AG04449 (cell line): ENCODE measurements at places on chromosomes 2 and 18.
A peak's percentile ranks its signal among the peaks of the same experiment; 100 is the strongest.

GRCh38 chr18:31252522-31252921 is 65.4 kb upstream of the DSG1 start:
- no peak for DNase-seq

GRCh38 chr2:28895189-28895893 is 874 bp downstream of the WDR43 start:
- DNase-seq = no peak

- DNase-seq = no peak
These were observed 16.6 kb upstream of the HK2 start for GRCh38 chr2:74817304-74817675.

DNA sequence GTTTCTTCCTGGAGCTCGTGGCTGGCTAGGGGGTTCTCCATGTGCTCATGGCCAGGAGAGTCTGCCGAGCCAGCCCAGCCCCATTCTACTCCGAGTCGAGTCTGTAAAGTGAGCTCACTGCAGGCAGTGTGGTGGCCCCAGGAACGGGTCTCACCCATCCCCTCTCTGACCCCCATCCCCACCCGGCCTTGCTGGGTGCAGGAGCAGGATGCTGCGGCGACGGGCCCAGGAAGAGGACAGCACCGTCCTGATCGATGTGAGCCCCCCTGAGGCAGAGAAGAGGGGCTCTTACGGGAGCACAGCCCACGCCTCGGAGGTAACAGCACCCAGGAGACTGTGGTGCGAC is 1.4 kb downstream of the ANO7 start:
- no peak for DNase-seq

GRCh38 chr18:449374-449773 is 51.1 kb downstream of the COLEC12 start:
- no peak for DNase-seq

DNA sequence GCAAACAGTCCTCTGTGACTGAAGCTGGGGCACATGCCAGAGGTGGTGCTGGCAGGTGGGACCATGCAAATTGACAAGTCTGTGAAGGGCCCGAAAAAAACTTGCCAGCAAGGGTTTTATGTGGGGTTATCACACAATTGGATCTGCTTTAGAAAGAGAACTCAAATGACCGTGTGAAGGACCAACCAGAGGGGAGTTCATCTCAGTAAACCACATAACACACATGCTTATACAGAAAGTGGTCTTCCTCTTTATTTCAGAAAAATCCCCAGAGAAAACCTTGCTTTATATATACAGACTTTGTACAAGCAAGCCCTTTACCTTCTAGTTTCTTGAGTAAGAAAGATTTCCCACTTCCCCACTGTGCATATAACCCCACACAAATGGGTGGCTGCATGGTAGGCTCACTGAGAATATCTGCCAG is 46.7 kb downstream of the KIDINS220 start:
- no peak for DNase-seq

GRCh38 chr2:174553811-174554493 is 43.7 kb downstream of the WIPF1 start:
- DNase-seq = no peak

DNA sequence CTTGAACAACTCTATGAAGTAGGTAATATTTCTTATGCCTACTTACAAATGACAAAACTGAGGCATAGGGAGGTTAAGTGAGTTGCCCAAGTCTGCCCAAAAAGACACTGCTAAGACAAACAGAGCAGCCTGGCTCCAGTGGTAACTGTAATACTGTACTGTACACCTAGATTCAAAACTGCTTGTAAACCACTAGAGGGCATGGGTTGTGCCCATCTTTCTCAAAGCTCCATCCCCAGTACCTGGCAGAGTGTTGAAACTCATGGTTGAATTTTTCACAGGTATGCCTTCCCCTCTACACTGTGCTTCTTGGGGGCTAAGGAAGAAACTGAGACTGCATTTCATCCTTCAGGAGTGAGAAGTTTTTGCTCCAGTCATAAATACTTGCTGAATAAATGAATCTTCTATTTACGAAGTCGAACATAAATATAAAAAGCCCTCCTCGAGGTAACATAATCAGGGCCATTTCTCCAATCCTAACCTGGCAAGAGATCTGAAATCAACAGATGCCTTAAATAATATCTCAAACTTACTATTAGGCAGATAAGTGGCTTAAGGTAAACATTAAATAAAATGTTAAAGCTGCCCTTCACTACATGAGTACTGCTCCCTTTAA is 2.0 kb downstream of the PPP4R1 start:
- DNase-seq = no peak

- DNase-seq = peak; percentile 98
These were observed 22.6 kb downstream of the FER1L5 start for GRCh38 chr2:96665083-96665569.

DNA sequence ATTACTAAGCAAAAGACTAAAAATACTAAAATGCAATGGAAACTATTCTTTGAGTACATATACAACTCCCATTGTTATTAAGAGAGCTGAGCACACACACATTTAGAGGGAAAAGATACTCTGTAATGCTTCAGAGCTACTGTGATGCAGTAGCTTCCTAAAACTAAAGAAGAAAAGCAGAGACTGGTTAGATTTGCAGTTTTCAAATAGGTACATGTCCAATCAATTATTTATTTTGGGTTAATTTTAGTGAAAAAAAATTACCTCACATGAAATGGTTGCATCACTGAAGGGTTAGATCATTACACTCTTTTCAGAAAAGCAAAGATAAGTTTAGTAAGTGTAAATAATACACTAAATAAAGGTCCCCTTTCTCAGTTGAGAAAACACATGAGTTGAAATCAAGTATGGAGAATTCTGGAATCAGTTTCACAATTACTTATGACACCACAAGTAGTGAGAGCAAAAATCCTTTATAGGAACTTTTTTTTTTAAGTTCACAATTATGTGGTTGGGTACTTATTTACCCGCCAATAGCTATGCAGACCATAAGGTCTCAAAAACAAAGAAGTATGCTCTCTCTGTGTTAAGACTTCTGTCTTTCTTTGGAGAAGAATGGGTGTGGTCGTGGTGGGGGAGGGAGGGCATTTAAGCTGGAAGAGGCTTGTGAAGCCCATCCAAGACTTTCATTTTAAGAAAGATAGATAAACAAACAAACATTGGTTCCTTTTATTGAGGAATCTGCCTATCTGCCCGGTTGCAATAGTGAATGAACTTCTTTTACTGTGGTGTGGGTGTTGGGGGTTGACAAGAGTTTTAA is 25.3 kb upstream of the SERTAD2 start:
- no peak for DNase-seq

- DNase-seq = no peak
These were observed 30.2 kb downstream of the UGP2 start for GRCh38 chr2:63871864-63872263.

- DNase-seq = peak; percentile 42
These were observed 88.9 kb downstream of the SOWAHC start for GRCh38 chr2:109703077-109703476.

- no peak for DNase-seq
These were observed 62.1 kb upstream of the ACKR3 start for GRCh38 chr2:236507393-236508085.

- DNase-seq = no peak
These were observed 319.0 kb upstream of the SOX11 start for GRCh38 chr2:5373200-5373599.

DNA sequence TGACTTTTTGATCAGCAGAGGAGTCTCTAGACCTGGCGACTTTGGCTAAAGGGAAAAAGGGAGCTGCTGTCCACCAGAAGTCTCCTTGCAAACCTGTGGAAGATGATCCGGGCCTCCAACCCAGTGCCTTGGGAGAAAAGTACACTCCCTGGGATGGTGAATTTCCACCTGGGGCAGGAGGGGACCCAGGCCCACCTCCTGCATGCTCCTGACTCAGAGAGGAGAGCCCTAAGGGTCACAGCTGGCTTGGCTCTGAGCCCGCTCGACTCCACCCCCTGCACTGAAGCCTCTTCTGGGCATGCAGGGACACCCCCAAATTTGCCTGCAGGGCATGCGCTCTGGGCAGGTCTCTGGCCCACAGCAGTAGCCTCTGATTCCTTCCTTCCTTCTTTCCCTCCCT is 66.5 kb downstream of the PDCL3 start:
- DNase-seq = no peak

DNA sequence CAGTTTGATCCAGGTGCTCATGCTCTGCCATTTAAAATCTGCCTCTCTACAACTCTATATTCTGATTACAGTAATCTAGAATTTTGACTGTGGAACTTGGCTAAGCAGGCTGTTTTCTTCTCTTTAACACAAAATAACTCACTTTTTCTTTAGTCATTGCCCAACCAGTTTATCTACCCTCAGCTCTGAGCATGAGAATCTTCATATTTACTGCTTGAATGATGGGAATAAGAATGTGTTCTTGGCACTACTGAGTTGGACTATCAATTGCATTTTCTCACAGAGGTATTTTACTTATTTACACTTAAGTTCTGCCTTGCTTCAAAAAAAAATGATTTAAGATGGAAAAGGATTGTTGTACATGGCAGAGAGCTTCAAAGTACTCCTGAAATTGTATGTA is 301.1 kb downstream of the CCDC85A start:
- no peak for DNase-seq

GRCh38 chr2:84966731-84967130 is 4.2 kb upstream of the KCMF1 start:
- DNase-seq = no peak

- no peak for DNase-seq
These were observed 472.6 kb upstream of the KLHL29 start for GRCh38 chr2:22912398-22912797.

GRCh38 chr2:107197594-107198294 is 311.8 kb upstream of the ST6GAL2 start:
- DNase-seq = no peak

DNA sequence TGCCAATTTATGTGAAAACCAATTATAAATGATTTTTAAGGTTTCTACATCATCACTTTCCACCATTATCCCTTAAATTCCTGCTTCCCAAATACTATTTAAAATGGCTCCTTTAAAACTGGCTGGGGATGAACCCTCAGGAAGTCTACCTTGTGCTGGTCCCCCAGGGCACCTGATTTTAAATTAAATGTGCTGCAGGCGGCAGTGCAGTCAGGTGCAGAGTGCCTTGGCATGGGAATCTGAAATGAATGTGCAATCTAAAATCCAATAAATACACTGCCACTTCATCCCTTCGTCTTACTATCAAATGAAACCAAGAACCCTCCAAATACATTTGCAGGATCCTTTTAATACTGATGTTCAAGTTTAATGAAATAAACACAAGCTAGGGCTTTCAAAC is 61.8 kb downstream of the C2orf76 start:
- DNase-seq = no peak

- no peak for DNase-seq
These were observed 44.0 kb upstream of the ROCK2 start for GRCh38 chr2:11388262-11389051.

GRCh38 chr2:193935114-193935513 is 1721.9 kb upstream of the SLC39A10 start:
- DNase-seq = no peak

DNA sequence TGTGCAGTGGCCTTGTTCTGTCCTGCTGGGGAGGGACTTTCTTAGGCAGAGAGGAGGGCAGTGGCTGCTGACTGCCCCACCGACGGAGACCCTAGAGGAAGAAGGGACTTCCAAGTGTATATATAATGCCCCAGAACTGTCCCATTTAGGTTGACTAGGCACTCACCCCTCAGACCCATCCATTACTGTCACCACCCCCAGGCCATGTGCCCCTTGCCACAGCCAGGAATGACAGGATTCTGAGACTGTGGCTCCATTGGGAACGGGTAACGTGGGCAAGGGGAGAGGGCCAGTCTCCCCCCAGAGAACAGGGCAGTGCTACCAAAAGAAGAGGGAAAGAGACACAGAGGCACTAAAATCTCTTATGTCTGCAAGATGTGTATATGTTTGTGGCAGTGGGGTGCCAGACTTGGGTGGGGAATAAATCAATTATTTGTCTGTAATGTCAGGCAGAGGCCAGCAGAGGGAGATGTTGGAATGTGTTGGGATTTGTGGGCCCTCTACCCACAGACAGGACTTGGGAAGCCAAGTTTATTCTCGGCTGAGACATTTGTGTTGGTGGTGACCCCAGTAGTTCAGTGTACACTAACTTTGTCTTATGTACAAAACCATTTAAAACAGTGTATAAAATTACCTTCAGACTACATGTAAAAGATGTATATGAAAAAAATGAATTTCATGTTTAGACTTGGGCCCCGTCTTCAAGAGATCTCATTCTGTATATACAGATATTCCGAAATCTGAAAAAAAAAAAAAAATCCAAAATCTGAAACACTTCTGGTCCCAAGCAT is 24.0 kb upstream of the TMEM37 start:
- DNase-seq = no peak

DNA sequence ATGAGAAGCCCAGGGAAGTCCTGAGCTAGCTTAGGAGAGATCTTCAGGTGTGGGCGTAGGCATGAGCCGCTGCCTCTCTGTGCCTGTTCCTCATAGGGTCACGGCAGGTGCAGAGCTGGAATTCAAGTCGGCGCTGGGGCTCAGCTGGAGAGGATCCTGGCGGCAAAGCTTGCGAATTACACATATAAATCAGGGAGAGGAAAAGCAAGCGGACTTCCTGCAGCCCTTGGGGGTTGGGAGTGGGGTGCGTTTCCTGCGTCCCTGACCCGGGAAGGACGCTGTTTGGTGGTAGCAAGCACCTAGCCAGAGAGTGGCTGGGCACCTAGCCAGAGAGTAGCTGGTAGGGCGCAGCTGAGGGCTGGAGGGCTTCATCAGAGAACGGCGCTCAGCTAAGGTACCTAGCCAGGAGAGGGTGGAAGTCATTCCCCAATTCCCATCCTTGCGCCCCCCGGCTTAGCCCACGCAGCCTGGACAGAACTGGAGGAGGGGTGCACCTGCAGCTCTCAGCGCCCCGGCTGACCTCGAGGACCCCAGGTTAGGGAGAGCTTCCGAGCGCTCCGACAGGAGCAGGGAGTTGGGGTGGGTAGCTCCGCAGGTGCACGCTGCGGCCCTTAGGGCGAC is 459 bp upstream of the EFR3B start:
- no peak for DNase-seq

DNA sequence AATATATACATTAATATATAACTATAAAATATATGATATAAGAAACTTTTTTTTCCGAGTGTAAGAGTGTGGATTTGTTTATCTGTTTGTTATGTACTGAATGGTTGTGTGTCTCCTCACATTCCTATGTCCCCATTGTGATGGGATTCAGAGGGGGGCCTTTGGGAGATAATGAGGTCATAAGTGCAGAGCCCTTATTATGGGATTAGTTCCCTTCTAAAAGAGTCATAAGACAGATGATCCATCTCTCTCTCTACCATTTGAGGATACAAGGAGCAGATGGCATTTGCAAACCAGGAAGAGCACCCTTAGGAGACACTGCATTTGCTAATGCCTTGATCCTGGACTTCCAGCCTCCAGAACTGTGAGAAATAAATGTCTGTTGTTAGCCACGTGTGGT is 30.3 kb upstream of the SAP130 start:
- DNase-seq = no peak

DNA sequence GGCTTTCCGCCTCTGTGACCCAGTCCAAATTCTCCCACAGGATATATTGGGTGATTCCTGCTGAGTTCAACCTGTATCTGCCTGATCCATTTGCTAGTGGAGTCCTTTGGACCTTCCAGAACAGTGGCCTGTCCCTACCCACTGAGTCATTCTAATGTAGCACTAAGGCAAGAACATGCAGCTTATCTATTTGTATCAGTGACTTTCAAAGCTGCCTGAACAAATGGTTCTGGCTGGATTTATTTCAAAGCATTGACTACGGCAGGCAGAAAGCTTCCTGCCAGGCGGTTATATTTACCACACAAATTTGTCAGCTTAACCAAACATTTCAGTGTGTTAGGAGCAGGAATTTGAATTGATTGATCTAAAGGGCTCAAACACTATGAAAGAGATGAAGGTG is 613.4 kb downstream of the DCC start:
- DNase-seq = no peak
